HepG2 (cell line): ENCODE measurements at places on chromosomes 3 and 15. TPM values are rescaled to one million over a fixed set of nuclear protein-coding genes. Genes with fewer than 3 reads are reported as not detected.

DNA sequence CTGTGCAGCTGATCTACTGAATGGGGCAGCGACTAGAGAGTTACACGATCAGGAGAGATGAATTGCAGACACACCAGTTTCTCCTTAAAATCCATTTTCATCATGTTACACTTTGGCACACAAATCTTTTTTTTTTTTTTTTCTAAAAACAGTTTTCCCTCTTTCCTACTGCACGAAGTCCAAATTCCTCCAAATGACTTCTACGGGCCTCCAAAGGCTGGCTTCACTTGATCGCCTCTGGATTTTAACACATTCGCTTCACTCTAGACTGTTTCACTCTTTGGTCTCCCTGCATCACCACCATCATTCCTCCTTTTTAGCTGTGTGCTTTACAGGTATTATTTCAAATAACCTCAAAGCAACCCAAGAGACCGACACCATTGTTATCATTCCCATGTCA, 268.6 kb downstream of the RORA start:
- no peak for DNase-seq

GRCh38 chr15:95684126-95684525, 646.4 kb upstream of the NR2F2 start:
- DNase-seq = no peak

DNA sequence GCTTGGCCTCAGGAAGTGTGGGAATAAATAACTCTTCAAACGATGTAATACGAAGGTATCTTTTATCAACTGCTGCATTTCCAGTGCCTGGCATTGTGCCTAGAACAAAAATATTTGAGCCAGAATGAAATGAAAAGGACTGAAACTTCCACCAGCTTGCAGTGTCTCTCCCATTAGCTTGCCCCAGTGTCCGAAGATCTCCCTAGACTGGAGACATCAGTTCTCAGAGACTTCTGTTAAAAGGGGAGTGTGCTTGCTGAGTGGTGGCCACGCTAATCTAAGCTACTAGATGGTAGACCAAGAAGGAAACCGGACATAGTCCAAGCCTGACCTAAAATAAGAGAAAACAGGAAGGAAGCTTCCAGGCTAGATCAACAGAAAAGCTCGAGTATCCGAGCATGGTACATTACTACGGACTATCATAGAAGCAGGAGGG, 28.6 kb downstream of the KCNAB1 start:
- DNase-seq = no peak

DNA sequence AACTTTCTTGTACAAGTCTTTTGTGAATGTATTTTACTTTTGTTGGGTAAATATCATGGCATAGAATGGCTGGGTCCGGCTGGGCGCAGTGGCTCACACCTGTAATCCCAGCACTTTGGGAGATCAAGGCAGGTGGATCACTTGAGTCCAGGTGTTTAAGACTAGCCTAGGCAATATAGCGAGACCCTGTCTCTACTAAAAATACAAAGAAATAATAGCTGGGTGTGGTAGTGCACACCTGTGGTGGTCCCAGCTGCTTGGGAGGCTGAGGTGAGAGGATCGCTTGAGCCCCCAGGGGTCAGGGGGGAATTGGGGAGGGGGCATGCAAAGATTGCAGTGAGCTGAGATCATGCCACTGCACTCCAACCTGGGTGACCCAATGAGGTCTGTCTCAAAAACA, 52.9 kb downstream of the ANP32A start:
- no peak for DNase-seq

- DNase-seq = no peak
Measured at GRCh38 chr3:155242342-155242741, 51.1 kb downstream of the STRIT1 start.

The FOXL2 gene
- polyA plus RNA-seq = not detected in 2 replicates

The LRRN1 gene
- polyA plus RNA-seq = 0.01 TPM in 1 of 2 replicates, not detected in the other

The RBP2 gene
- polyA plus RNA-seq = 0.17 TPM in 1 of 2 replicates, not detected in the other

The MEX3B gene
- 0.48 and 0.74 TPM in 2 replicates for polyA plus RNA-seq
